ENCODE measurements at places on chromosomes 7 and 10.

- DNase-seq: no peak
These were observed 145.9 kb downstream of the C7orf25 start for GRCh38 chr7:42765931-42766330.

- no peak for DNase-seq
These were observed 375 bp upstream of the CHN2 start for GRCh38 chr7:29194206-29194593.

DNA sequence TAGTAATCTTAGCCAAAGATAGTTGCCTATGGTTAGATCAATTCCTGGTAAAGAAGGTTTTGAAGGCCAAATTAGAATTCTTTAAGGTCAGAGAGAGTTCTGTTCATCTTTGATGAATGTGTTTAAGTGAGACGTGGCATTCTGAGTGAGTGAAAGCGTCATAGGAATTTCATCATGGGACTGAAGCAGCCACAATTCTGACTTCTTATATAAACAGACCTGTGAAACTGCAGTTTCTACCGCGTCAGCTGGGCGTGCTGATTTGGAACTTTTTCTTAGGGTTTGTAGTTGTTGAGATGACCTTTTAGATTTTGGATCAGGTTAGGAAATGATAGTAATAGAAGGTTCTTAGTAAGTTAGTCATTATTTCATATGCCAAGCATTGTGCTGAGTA, 103.8 kb downstream of the CNNM2 start:
- DNase-seq: no peak

DNA sequence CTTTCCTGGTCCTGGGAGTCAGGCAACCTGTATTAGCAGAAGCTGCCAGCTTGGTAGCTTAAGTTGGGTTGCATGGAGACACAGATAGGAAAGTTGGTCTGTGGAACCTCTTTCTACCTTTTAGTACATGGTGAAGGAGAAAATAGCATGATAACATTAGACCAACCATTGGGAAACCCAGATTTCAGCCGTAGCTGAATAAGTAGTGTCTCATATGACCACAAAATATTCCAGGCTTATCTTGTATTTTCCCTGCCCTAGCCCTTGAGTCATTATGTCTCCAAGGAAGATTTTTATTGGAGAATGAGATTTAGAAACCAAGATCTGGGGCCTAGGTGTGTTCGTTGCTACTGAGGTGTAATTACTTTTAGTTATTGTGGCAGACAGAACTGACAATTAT, 67.2 kb downstream of the CCSER2 start:
- DNase-seq: no peak

All from suppressor macrophage treated with lipopolysaccharide for 4 hours (primary cell).